ENCODE measurements at places on chromosomes 3 and 15.

GRCh38 chr15:33963831-33964664, 4.2 kb upstream of the CHRM5 start:
- peak; percentile 10 for DNase-seq

- DNase-seq, result no peak
Measured at GRCh38 chr3:21100656-21101359, 650.2 kb downstream of the ZNF385D start.

- no peak for DNase-seq
Measured at GRCh38 chr3:73784686-73785392, 160.1 kb upstream of the PDZRN3 start.

DNA sequence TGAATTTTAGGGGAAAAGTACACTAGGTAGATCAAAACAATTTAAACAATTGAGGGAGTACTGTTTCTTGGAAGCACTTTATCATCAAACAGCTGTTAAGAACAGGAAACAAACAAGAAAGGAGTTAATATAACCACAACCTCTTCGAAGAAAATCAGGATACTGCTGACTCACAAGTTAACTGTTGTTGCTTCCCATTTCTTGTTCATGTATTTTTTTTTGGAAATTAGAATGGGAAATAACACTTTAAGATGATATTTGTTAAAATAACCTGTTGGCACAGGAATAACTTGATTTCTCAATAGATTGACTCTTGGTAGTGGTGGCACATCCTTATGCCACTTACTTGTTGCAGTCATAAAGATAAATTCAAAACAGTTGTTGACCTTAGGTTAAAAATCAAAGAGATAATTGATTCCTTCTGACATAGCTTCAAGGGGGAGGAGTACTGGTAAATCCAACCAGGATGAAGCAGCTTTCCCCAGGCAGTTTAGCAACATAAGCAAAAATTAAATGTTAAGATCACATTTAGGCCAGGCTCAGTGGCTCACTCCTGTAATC, 3.3 kb downstream of the BNIP2 start:
- no peak for DNase-seq

DNA sequence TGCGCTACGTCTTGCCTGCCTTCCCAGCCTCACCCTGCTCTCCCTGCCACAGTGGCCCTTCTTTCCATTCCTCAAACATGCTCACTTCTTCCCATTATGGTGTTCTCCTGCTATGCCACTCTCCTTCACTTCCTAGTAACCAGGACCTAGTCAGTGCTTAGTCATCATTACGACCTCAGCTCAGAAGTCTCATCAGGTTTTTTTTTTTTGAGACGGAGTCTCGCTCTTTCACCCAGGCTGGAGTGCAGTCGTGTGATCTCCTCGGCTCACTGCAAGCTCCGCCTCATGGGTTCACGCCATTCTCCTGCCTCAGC, 149.5 kb downstream of the GREM1 start:
- no peak for DNase-seq

GRCh38 chr3:66140106-66140505, 80.7 kb upstream of the SLC25A26 start:
- DNase-seq, result no peak

- no peak for DNase-seq
Measured at GRCh38 chr3:113575206-113575605, 42.9 kb downstream of the SIDT1 start.

- DNase-seq, result no peak
Measured at GRCh38 chr3:176078906-176079305, 1118.4 kb downstream of the TBL1XR1 start.

Data from GM12864 (cell line).